ENCODE measurements at places on chromosomes 7 and 10. TPM values are rescaled to one million over a fixed set of nuclear protein-coding genes. Genes with fewer than 3 reads are reported as not detected.

GRCh38 chr10:78284381-78284780, 250.7 kb downstream of the RPS24 start:
- no peak for DNase-seq

GRCh38 chr7:70944516-70944915, 187.4 kb upstream of the GALNT17 start:
- no peak for DNase-seq

- DNase-seq: no peak
Measured at GRCh38 chr7:63067897-63068585, 930.6 kb upstream of the ZNF722 start.

GRCh38 chr10:128739930-128740329, 613.7 kb upstream of the MKI67 start:
- no peak for DNase-seq

GRCh38 chr10:94065362-94065761, 71.6 kb downstream of the PLCE1 start:
- DNase-seq: no peak

GRCh38 chr10:130498934-130499333, 362.7 kb downstream of the GLRX3 start:
- no peak for DNase-seq

- DNase-seq: no peak
Measured at GRCh38 chr10:60952067-60952845, 8.3 kb upstream of the RHOBTB1 start.

DNA sequence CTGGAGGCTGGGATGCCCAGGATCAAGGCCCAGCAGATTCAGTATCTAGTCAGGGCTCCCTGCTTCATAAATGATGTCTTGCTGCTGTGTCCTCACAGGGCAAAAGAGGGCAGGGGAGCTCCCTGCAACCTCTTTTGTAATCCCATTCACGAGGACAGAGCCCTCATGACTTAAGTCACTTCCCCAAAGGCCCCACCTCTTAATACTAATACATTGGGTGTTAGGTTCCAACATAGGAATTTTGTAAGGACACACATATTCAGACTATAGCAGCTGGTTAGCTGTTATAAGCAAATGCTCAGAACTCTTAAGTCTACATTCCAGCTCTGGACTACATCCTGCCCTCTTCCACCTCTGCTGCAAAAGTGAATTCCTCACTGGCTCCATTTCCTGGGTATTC, 63.0 kb downstream of the VOPP1 start:
- DNase-seq: no peak

The MACC1 gene
- 7.1 TPM for total RNA-seq

The KCND2 gene
- total RNA-seq: 0.79 TPM

GRCh38 chr10:129039406-129040370, 427.4 kb upstream of the MGMT start:
- DNase-seq: peak; percentile 32

The ZKSCAN5 gene
- 6.2 TPM for total RNA-seq

GRCh38 chr10:33143160-33143728, 185.2 kb upstream of the ITGB1 start:
- DNase-seq: no peak

DNA sequence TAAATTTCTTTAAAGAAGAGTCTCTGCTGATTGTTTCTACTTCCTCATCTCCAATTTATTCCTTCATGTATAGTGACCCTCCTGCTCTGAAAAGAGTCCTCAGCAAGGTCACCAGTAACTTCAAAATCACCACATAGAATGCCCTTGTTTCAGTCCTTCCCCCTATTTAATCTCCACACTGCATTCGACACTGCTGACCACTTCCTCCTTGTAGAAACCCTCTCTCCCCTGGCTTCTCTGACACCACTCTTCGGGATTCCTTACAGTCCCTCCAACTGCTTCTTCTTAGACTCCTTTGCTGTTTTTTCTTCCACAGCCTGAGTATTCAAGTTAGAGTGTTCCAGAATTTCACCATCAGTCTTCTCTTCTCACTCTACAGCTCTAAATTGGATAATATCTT, 89.5 kb downstream of the VPS41 start:
- no peak for DNase-seq

DNA sequence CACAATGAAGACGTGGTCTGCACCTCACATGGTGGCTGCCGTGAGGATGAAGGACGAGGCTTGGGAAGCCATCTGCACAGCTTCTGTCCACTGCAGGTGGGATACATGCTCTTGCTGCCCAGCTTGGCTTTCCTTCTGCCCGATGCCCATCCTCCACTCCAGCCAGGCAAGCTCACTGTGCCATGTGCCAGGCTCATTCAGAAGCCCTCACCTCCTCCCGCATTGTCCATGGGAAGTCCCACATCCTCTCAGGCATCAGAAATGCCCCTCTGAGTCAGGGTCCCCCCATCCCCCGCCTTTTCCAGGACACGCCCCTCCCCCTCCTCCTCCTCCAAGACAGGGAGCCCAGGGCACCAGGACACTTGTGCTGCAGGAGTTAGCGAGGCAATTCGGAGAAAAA, 4.6 kb upstream of the NOM1 start:
- DNase-seq: no peak

The SLC39A12 gene
- 0.10 TPM for total RNA-seq

The CTAGE15 gene
- 5.9 TPM for total RNA-seq

GRCh38 chr7:14752301-14752700, 150.2 kb downstream of the DGKB start:
- DNase-seq: no peak
